ENCODE measurements at places on chromosomes 3 and 15.

GRCh38 chr3:194985031-194985578 lies 285.9 kb downstream of the XXYLT1 start:
- no peak for DNase-seq

GRCh38 chr3:194383276-194383940 lies 13.9 kb upstream of the LRRC15 start:
- no peak for DNase-seq

DNA sequence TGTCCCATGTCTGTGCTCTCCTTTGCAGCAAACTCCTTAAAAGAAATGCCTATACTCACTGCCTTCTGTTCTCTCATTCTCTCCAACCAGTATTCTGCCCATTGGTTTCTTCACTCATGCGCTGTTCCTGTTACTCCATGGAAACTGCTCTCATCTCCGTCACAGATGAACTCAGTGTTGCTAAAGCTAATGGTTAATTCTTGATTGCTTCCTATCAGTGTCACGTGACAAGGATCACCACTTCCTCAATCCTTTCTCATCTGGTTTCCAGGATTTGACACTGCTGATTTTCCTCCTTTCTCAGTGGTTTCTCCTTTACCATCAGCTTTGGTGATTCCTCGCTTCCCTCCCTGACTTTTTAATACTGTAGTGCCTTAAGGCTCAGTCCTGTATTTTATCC lies 2.6 kb downstream of the DPH3 start:
- no peak for DNase-seq

DNA sequence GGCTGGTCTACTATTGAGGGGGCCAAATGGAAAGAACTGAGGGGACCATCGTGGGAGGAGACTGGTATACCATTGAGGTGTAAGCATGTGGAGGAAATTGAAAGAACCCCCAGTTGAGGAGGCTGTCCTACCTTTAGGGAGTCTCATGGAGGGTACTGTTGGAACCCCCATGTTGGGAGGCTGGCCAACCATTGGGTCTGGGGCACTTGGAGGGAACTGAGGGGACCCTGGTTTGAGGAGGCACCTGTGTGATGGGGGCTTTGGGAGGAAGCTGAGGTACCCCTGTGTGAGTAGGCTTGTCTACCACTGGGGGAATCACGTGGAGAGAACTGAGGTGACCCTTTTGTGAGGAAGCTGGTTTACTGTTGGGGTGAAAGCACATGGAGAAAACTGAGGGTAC lies 157.5 kb downstream of the FBLN2 start:
- no peak for DNase-seq

- DNase-seq: no peak
Observed at GRCh38 chr3:184459355-184459754, 79.5 kb downstream of the CHRD start.

GRCh38 chr15:33204087-33204486 lies 9.6 kb upstream of the FMN1 start:
- DNase-seq: no peak

Measured in NCI-H1930 (cell line).